HCEC 1CT (cell line): ENCODE measurements at places on chromosomes 13 and 19.

GRCh38 chr19:45097776-45098520 is 5.0 kb downstream of the PPP1R37 start:
- peak; percentile 94 for DNase-seq

DNA sequence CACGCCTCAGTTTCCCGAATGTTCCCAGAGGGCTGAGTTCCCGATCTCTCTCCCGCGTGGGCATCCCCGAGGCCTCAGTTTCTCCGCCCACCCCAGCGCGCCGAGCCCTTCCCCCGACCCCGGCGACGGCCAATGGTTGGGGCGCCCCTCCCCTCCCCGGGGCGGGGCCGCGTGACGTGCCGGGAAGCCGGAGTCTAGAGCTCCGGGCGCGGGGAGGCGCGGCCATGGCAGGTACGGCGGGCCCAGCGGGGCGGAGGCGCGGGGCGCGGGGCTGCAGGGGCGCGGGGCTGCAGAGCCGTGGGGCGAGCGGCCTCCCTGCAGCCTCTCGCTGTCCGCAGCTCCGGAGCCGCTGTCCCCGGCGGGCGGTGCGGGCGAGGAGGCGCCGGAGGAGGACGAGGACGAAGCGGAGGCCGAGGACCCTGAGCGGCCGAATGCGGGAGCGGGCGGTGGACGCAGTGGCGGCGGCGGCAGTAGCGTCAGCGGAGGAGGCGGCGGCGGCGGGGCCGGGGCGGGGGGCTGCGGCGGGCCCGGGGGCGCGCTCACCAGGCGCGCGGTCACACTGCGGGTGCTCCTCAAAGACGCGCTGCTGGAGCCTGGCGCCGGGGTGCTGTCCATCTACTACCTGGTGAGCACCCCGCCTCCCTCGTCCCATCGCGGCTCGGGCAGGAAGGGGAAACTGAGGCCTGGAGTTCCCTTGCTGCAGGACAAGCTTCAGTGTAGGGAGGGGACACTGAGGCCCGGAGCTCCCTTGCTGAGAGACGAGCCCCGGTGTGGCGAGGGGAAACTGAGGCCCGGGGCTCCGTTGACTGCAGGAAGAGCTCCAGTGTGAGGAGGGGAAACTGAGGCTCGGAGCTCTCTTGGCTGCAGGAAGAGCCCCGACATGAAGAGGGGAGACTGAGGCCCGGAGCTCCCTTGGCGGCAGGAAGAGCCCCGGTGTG is at the start of gene MPND:
MPND (plus strand) TSS at position 193 of the 938 bp plus-strand sequence; CDS start at position 225, 32 bp downstream.
- DNase-seq: peak; percentile 73

DNA sequence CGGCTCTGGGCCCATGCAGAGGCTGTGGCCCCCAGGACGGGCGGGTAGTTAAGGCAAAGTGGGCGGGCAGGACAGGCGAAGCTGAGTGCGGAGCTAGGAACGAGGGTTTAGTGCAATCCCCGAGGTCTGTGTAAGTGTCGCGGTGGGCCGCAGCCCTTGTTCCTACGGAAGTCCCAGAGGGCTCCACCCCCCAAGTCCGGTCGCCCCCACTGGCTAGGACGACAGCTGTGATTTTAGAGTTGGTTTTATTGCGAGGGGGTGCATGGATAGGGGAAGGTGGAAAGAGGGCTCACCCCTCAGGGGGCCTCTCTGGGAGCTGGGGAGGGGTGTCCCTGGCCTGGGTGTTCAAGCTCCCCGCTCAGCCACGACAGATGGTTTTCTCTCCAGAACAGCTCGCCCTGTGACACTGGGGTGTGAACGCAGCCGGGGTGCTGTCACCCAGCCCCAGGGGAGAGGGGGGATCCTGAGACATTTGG is 21.7 kb downstream of the ZBTB7A start:
- no peak for DNase-seq

DNA sequence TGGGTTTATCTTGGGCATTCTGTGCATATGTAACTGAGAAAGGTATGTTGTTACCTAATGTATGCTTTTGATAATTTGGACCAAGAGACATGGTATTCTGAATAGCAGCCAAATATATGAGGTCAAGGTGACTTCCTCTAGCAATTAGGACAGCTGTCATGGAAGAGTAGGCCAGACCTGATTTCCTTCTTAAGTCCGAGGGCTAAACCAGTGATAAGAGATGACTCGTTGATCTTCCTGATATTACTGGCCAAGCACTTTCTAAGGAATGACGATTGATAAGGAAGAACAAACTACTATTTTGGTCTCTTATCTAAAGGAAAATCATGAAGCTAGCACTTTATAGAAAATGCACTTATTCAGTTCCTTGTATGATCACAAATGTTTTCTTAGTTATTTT is 42.7 kb downstream of the ARHGAP35 start:
- no peak for DNase-seq

DNA sequence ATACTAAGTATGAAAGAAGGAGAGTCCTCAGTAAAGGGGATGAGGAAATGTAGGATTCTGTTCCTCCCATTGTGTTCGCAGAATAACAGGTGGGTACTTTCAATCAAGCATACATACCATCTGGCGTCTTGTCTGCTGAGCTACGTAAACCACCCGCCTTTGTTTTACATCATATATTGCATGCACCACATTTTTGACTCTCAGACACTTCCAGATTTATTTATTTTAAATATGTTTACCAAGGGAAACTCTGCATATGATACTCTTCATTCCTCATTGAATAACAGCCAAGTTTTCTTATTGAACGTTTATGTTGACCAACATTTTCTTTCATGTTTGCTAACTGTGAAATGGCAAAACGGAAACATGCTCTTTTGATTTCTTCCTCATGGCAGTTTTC is 174.1 kb downstream of the FGF14 start:
- no peak for DNase-seq

DNA sequence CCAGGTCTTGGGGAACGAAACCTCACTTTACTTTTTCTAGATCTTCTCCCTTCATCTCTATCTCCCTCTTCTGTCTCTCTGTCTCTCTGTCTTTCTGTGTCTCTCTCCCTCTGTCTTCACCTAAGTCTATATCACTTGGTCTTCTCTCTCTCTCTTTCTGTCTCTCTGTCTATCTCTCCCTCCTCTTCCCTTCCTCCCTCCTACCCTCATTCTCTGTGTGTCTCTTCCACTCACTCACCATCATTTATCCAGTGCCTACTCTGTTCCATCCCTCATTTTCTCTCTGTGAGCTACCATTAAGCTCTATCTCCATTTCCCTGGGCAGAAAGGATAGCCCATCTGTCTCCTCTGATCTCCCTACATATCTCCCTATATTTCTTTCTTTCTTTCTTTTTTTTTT is 32.2 kb upstream of the FBL start:
- DNase-seq: no peak

GRCh38 chr13:105678072-105678471 is 857.4 kb downstream of the EFNB2 start:
- no peak for DNase-seq

GRCh38 chr19:13155472-13156359 is 5.5 kb downstream of the IER2 start:
- DNase-seq: peak; percentile 66

GRCh38 chr19:1266916-1267476 is 2.1 kb upstream of the CIRBP start:
- DNase-seq: peak; percentile 41

DNA sequence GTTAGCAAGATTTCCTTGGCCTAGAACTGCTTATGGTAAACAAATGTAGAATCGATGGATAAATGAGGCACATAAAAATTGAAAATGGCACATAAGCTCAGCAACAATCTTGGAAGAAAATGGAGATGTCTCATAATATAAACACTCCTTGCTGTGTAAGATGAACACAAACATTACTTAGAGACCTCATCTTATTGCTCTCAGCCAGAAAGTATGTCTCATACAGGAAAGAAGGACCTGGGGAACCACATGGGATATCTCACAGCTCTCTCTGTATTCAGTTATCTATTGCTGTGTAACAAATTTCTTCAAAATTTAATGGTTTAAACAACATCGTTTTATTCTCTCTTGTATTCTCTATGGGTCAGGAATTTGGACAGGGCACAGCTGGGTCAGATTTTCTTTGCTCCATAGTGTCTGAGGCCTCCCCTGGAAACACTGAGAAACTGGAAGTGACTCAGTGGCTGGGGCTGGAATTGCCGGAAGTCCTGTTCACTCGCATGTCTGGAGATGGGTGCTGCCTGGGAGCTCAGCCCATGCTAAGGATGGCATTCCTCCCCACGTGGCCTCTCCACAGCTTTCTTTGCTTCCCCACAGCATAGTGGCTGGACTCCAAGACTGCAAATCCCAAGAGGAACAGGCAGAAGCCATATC is 105.1 kb downstream of the NUFIP1 start:
- DNase-seq: peak; percentile 83

DNA sequence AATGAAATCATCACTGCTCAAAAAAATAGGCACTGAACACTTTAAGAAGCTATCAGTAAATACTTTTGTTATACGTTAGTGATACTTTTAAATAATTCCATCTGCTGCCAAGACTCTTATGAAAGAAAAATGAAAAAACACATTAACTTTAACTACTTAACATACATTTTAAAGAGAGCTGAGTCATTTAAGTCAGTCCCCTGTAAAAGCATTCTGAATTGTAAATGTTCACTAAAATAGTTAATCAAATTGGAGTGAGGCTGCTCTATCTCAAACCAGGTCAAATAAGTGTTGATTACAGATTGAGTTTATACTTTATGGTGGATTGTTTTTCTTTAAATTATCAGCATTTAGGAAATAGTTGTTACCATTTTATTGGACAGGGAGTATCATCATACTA is 274.2 kb downstream of the MYO16 start:
- no peak for DNase-seq

DNA sequence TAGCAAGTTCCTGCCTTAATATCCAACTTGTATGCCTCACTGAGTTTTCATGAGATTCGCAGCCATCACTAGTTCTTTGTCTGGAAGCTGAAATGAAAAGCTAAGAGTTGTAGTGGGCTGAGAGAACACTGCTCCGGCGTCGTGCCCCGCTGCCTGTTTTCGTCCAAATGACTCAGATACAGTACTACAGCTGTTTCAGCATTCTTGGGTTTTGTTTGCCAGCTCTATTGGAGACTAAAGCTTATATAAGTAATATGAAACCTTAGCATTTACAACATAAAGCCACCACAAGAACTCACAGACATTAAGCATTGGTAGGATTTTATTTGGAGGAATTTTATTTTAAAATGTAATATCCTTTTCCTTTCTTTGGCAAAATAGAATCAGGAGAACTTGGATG is 299.7 kb downstream of the DLEU7 start:
- peak; percentile 14 for DNase-seq

- DNase-seq: no peak
Measured at GRCh38 chr19:3387645-3388589, 21.5 kb downstream of the NFIC start.

DNA sequence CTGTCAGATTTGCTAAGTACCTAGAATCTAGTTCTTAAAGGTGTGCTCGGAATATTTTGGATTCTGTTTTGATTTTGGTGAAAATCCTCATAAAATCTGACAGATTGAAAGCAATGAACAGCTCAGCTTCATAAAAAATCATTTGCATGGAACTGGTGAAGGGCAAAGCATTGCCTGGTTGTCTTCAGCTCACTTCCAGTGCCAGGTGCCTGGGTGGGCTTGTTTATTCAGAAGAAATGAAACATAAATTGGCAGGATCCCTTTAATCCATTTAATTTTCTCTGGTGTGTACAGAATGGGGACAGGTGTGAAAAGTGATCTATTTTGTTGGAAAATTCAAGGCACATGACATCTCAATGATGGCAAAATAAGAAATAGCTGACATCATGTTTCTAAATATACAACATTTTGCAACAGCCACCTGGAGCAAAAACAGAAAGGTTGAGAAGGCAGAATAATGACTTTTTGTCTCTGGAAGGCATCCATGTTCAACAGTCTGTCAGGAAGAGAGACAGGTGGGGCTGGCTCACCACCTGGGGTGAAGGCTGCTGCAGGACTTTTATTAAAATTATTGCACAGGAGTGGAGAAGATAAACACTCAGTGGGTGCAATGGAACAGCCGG is 52.2 kb downstream of the RFC3 start:
- DNase-seq: no peak

DNA sequence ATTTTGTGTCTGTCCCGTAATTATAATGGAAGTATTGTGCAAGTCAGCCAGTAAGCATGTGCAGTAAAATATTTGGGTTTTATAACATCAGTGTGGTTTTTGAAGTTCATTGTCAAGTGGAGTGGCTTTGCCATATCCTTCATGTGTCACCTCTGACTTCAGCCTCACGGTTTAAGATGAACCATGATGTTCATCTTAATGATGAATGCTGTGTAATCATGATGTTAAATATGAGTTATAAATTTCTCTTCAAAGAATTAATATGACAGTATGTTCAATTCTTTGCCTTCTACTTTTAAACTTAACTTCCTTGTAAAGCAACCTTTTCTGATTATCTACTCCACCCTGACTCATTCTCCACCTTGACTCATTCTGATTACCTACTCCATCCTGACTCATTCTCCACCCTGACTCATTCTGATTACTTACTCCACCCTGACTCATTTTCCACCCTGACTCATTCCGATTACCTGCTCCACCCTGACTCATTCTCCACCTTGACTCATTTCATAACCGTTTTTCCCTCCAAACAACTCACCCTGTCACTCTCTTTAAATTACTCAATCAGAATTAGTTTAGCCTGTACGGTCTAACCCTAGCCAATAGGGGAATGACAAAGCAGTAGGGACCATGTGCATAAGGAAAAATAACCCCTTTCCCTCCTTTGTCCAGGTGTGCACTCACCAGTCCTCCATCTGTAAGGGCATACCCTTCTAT is 50.3 kb upstream of the ANKRD10 start:
- DNase-seq: peak; percentile 85

- peak; percentile 43 for DNase-seq
Measured at GRCh38 chr13:36778083-36778671, 40.8 kb upstream of the RFXAP start.

DNA sequence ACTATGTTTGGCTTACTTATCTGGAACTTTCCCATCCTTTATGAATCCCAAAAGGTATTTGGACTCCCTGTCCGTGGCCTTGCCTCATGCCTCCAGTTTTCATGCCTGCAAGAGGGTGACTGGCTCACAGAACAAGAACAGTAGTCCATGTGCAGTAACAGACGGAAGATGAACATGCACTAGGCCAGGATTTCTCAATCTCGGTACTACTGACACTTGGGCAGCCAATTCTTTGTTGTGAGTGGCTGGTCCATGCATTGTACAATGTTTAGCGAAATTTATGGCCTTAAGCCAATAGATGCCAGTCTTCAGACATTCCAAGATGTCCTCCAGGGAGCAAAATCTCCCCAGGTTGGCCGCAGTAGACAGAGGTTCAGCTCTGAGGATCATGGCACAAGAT is 61.9 kb downstream of the DOCK9 start:
- no peak for DNase-seq

- DNase-seq: peak; percentile 54
Measured at GRCh38 chr19:49119411-49120324, at the start of gene PPFIA3. PPFIA3 (plus strand) TSS chr19:49119544; CDS start chr19:49127874, 8,330 bp downstream.

DNA sequence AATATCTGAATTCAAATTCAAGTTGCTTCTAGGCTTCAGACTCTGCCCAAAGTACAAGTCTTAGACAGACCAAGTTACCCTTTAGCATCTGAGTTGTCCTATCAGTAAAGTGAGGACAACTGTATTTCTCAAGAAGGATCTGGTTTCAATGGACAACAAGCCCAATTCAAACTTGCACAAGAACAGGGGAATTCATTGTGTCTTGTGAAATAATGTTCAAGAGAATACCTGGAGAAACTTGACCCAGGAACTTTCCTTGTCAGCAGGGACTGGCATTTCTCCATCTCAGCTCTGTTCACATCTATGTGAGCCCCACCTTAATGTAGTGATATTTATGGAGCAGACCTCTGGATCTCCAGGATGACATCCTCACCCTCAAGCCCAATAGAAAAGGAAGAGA is 894.9 kb upstream of the SLC10A2 start:
- DNase-seq: no peak

- no peak for DNase-seq
Measured at GRCh38 chr19:45972081-45972946, 1.4 kb downstream of the NOVA2 start.

GRCh38 chr19:4732680-4733114 is 9.1 kb upstream of the DPP9 start:
- peak; percentile 51 for DNase-seq
